ENCODE measurements at places on chromosomes 11 and 22.

- no peak for DNase-seq
Measured at GRCh38 chr22:27982630-27983180, 63.6 kb upstream of the PITPNB start.

GRCh38 chr11:61671527-61671926 lies 8.7 kb upstream of the DAGLA start:
- DNase-seq = peak; percentile 59

DNA sequence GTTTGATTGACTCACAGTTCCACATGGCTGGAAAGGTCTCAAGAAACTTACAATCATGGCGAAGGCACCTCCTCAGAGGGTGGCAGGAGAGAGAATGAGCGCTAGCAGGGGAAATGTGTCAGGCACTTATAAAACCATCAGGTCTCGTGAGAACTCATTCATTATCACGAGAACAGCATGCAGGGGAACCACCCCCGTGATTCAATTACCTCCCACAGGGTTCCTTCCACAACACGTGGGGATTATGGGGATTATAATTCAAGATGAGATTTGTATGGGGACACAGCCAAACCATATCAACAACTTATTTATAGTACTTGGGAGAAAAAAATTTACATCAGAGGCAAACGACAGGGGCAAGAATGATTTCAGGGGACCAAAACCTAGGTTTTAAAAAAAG lies 3.0 kb downstream of the ME3 start:
- no peak for DNase-seq

DNA sequence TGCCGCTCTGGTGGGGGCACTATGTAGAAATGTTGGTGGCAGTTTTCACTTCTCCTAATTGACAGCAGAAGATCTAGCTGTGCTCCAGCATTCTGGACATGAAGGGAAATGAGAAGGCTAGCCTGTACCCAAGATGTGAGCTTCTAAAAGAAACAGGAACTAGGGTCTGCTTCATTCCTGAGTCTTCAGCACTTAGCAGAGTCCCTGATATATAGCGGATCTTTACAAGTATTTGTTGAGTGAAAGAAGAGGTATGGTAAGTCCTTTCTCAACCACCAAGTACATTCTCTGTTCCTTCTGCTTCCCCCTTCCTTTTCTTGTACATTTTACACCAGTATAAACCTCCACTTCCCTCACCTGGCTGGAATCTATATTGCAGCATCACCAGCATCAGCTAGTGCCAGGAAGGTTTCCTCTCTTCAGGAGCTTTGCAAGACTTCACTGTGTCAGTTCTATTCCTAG lies 408.3 kb upstream of the CADM1 start:
- DNase-seq = no peak

DNA sequence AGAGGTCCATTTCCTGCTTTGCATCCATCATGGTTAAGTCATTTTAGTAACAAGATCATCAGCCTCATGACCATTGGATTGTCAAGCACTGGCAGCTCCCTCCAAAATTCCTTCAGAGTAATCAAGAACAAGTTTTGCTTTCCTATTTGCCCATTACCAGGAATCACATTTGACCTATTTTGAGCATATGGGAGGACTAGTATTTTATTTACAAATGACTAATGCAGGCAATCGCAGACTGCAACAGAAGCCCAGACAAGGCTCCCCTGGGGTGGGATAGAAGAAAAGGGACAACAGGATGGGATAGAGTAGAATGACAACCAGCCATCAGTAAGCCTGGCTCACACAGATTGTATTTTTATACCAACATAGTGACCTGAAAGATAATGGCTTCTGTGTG lies 9.1 kb downstream of the MMP10 start:
- DNase-seq = no peak

- DNase-seq = peak; percentile 43
Measured at GRCh38 chr22:46136486-46137217, 13.7 kb upstream of the PPARA start.
